Caki2 (cell line): ENCODE measurements at places on chromosomes 6 and 20.

DNA sequence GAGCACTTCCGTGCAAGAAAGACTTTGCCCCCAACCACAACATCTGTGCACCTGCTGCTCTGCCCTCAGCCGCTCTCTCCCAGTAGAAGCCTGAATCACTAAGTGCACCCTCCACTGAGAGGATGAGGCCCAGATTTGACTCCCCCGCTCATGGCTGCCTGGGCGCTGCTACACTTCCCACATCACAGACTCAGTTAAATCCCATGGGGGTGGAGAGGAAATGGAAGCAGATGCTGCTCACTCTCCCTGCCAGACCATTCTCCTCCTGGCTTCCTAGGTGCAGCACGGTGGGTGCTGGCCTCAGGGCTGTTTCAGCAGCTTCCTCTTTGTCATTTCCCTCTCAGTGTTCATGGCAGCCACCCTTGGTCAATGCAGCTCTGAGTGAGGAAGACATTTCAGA is 4.8 kb downstream of the CST5 start:
- DNase-seq, result no peak

DNA sequence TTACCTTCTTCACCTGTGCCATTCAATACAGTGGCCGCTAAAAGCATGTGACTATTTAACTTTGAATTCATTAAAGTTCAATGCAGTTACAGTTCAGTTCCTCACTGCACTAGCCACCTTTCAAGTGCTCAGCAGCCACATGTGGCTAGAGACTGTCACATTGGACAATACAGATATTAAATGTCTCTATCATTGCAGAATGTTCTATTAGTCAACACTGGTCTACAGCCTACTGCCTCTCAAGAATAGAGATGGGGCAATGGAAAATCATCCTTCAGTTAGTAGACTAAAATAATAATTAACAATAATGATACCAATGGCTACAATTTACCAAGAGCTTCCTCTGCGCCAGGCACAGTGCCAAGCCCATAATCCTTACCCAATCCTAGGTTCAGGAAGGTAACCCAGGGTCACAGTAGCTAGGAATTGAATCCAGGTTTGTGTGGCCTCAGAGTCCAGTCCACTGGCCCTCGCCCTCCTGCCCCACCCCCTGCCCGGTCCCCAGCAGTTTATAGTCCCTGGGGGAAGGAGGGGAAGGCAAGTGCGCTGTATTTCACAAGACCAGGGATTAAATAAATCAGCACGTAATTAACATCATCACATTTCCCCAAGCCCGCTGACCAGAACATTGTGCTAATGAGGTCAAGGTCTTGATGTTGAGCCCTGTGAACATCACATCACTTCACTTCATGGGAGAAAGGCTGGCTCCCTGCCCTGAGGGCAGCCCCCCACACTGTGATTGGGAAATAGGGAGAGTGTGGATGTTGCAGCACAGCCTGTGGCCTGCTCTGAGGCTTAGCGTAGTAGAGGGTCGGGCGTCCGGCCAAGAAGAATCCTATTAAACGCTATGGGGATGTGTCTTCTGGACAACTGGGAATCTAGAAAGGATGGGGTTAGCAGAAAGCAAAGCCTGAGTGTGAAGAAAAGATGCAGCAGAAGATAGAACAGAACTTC is 147.2 kb downstream of the VEGFA start:
- DNase-seq, result peak; percentile 35

DNA sequence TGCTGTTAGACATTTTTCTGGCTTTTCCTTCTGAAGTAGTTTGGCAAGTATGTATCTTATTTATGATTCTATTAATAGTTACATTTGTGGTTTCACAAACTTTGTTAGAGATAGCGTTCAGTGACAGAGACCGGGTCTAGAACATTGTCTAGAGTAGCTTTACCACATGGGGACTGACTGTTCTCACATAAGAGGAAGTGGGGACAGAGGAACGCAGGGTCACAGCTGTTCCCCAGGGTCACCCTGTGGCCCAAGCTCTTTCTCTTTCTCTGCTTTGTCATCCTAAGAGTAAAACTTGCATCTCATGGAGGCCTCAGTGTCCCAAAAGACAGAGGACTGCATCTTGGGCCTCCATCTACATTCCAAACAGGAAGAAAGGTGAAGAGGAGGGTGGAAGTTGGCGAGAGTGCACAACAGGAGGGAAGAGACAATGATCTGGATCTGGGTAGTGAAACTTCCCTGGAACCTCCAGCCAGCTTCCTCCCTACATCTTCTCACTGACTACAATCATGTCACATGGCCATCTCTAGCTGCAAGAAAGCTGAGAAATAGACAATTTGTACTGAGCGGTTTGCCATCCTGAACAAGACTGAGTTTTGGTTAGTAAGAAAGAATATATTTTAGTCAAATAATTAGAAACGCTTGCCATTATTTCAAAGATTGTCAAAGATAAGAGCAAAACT is 645.8 kb upstream of the ARID1B start:
- no peak for DNase-seq

DNA sequence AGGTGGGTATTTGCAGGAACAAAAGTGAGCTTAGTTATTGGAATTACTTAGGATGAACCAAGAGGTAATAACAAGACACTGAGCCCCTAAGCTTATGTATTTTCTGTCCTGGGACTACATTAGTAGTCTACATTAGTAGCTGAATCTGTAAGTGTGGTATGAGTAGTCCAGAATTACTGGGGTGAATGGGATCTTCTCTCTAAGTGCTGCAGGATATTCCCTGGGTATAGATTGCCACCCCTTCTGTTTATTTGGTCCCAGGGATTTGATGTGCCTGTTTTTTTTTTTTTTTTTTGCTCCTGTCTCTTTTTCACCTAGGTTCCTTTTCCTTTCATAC is 5.9 kb downstream of the CD2AP start:
- DNase-seq, result no peak

GRCh38 chr6:169558378-169558773 is 143.5 kb downstream of the WDR27 start:
- DNase-seq, result no peak

GRCh38 chr6:150899231-150899630 is 33.7 kb downstream of the MTHFD1L start:
- DNase-seq, result no peak

DNA sequence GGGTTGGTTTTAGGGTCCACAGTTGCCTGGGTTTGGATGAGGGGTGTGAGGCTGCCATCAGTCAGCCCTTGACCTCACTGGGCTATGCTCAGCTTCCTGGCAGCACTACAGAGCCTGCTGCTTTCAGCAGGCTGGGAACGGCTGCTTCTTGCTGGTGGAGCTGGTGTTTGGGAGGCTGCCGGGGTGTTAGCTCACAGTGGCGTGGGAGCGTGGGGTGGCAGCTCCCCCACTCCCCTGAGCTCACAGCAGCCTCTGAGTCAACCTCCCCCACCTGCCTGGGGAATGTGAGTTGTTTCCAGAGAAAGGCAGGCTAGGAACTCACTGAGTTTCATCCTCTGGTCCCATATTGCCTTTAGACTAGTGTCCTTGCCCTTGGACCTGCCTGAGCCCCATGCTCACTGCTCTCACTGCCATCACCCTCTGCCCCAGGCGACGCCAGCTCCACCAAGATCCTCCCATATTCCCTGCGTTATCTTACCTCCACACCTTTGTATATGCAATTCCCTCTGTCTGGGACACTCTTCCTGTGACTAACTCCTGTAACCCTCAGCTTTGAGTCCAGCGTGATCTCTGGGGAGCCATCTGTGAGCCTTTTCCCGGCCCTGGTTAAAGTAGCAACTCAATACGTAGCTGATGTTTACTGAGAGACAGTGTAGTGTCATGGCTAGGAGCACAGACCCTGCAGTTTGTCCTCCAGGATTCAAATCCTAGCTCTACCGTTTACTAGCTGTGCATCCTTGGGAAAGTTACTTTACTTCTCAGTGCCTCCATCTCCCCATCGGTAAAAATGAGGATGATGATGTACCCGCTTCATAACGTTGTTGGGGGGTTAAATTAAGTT is 34.8 kb downstream of the PPP1R16B start:
- DNase-seq, result no peak

DNA sequence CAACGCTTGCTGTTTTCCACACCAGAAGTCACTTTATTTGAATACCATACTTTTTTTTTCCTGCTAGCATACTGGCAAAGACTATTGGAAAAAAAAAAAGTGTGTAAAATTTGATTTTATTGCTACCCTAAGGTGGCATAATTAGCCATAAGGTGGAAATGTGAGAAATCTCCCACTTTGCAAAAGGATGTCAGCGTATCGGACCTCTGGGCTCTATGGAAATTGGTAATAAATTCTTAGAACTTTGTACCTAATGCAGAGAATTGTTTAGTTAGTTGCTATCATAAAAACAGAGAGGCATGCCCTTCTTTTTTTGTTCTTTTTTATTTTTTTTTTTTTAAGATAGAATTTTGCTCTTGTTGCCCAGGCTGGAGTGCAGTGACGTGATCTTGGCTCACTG is 63.7 kb upstream of the GMDS start:
- no peak for DNase-seq

- DNase-seq, result no peak
These were observed 8.6 kb upstream of the RAET1G start for GRCh38 chr6:149931501-149931900.

DNA sequence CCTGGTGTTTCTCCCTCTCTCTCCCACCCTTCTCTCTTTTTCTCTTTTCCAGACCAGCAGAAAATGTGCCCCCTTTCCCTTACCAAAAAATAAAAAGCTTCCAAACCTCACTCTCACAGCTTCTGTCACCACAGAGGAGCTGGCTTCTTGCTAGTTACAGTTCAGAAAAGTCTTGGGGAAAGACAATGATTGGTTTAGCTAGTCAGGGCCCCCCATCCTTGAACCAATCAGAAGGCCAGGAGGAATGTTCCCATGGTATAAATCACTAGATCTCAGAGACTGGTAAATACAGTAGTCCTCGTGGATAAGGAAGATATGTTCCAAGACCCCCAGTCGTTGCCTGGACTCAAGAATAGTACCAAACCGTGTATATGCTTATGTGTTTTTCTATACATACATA is 231.1 kb upstream of the TAB2 start:
- no peak for DNase-seq

- DNase-seq, result peak; percentile 61
These were observed 13.3 kb downstream of the GRM4 start for GRCh38 chr6:34132486-34133185.

DNA sequence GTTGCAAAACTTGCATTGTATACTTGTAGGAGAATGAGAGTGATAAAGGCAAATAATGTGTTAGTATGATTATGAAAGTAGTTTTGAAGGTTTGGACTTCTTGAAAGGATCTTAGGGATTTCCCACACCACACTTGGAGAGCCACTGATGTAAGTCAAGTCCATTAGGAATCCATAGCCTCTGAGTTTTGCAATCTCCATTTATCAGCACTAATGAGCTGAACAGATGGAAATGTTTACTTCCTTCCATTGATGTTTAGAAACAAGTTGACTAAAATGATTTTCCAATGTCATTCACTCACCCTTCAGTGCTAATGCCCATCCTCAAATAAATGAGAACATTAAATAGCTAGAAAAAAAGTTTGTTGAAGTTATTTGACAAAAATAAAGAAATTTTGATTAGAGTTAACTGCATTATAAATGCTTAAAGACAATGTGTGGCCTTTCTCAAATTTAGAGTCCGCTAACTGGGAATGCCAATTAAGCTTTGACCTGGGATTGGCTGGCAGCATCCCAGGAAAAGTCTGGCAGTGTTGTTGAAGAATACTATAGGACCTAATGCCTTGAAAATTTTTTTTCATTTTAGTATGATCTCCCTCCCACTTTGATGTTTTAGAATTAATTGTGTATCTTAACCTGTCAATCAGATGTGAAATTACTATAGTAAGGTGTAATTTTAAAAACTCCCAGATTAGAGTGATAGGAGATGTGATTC is 68.0 kb downstream of the SLC35F1 start:
- DNase-seq, result no peak

- DNase-seq, result no peak
These were observed 38.1 kb downstream of the BICRAL start for GRCh38 chr6:42819803-42820511.

- DNase-seq, result no peak
These were observed 664.8 kb upstream of the GJE1 start for GRCh38 chr6:141467881-141468280.

DNA sequence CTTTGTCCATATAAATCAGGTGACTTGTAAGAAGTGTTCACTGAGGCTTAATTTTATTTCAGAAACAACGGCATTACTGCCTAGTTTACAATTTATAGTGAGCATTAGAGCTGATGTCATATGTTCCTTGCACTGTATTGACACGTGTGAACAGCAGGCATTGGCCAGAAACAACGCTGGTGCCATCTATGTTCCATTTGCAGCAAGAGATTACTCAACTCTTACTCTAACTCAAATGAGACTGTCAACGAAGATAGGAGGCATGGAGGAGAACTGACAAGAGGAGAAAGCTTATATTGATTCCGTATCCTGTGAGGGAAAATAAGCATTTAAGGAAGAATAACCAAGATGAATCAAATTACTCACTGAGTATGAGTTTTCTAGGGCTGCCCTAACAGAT is 48.4 kb downstream of the MTFR2 start:
- DNase-seq, result no peak

DNA sequence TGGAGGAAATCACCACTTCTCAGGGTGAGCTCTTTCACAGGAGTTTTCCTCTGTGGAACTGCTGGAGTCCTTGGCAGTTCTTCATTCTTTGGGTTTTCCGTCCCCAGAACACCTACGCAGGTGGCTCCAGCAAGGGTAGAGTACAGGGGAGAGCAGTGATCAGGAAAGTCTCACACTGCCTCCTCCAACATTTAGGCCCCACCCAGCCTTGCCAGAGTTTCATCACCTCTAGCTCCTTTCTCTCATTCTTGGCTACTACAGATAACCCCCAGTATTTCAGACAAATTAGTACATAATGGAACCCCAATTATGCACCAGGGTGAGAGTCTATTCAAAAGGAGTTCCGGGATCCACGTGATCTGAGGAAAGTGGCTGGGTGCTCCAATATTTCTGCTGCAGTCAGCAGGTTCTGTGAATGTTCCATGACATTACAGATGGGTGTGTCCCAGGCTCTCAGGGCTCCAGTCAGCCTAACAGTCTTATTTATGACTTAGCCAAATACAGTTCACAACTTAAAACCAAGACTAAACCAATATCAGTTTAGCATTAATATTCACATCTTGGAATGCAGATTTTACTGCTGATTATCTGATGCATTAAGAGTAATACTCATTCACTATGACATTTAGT is 44.6 kb downstream of the GPR63 start:
- DNase-seq, result no peak

DNA sequence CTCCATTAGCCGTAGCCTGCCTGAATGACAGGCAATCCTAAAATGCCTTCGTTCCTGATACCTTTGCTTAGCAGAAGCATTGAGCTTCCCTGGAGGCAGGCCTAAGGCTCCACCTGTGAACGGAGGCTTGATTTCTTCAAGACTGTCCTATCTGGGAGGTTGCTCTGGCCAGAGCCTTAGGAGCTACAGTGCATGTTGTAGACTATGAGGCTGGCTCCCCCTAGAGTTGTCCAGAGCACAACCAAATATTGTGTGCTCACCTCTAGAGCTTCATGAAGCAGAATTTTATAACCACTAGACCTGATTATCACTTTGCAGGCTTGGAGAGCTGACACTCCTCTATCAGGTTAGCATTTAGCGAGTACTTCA is 217.8 kb downstream of the MAFB start:
- no peak for DNase-seq

GRCh38 chr6:122894791-122895190 is 101.2 kb upstream of the CLVS2 start:
- DNase-seq, result no peak

GRCh38 chr6:157974341-157974894 is 7.2 kb upstream of the SYNJ2 start:
- no peak for DNase-seq
